ENCODE measurements at places on chromosomes 7 and 10. TPM values are rescaled to one million over a fixed set of nuclear protein-coding genes. Genes with fewer than 3 reads are reported as not detected.

DNA sequence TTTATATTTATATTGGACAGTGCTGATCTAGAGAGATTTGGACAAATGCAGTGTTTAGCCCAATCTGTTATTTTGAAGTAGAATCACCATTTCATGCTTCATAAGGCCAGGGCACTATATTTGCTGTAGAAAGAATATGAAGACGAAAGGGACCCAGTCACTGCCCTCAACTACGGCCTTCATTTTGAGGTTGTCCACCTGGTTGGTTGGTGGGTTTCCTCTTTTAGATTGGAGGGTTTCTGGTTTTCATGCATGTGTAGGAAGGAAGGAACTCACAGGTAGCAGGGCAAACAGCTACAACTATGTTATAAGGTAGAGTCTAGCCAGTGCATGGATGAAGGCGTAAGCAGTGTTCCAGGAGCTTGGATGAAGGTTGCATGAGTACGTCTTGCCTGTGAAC, 56.3 kb downstream of the ARID5B start:
- no peak for DNase-seq

Gene NUTM2E
- 0.07 TPM for total RNA-seq

GRCh38 chr10:4351723-4352413, 474.1 kb upstream of the AKR1E2 start:
- DNase-seq, result peak; percentile 74

- no peak for DNase-seq
Measured at GRCh38 chr7:154886591-154886990, 116.3 kb downstream of the PAXIP1 start.

- DNase-seq, result no peak
Measured at GRCh38 chr7:134777908-134778580, 1.4 kb upstream of the CALD1 start.

DNA sequence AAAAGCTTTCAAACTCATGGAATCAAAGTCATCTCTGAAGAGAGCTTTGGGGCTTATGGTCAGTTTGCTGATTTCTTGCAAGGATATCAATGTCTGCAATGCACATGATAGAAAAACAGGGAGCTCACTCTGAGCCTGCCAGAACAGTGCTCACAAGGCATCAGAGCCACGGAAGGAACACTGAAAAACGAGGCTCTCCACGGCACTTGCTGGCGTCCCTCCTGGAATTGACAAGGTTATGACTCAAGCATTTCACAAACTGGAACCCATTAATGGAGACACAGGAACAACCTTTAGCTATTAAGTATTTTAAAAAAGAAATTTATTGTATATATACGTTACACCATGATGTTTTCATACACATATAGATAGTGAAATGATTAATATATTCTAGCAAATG, 266.3 kb downstream of the KCND2 start:
- DNase-seq, result no peak

Measured in pulmonary artery endothelial cell (primary cell).